T-helper 17 cell (primary cell): ENCODE measurements at places on chromosomes 11 and 22. TPM values are rescaled to one million over a fixed set of nuclear protein-coding genes. Genes with fewer than 3 reads are reported as not detected.

BLID gene
- not detected for total RNA-seq

RFPL2 gene
- total RNA-seq: 1.6 TPM

ZNHIT2 gene
- 8.7 TPM for total RNA-seq

OR51I1 gene
- total RNA-seq: not detected

A4GALT gene
- total RNA-seq: not detected
